Large intestine (tissue), 12 donors: ENCODE measurements at places on chromosomes 2 and 18.

GRCh38 chr2:105125920-105126319 is 88.1 kb downstream of the MRPS9 start:
- DNase-seq, result no peak

GRCh38 chr18:50281295-50281971 is at the start of gene MBD1:
MBD1 (minus strand) TSS chr18:50281523; CDS start chr18:50279992, 1,531 bp downstream.
- DNase-seq, result peak; percentile 98

DNA sequence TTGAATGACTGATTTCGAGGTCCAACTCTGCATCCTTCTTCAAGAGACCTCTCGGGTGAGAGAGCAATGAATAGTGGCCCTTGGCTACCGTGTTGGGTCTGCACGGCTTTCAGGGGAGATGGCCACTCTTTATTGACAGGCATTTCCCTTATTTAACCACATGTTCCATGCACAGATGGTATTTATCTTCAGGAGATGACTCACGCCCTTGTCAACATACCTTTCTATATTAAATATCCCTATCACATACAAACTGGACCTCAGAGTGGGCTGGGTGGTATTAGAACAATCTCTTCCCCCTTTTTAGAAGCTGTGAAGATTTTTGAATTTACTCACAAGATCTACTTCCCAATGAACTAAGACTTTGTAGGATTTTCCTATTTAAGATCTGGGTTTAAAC is 109.6 kb upstream of the CDC42EP3 start:
- DNase-seq, result no peak

GRCh38 chr2:231394211-231395141 is 1.0 kb upstream of the B3GNT7 start:
- DNase-seq, result no peak

DNA sequence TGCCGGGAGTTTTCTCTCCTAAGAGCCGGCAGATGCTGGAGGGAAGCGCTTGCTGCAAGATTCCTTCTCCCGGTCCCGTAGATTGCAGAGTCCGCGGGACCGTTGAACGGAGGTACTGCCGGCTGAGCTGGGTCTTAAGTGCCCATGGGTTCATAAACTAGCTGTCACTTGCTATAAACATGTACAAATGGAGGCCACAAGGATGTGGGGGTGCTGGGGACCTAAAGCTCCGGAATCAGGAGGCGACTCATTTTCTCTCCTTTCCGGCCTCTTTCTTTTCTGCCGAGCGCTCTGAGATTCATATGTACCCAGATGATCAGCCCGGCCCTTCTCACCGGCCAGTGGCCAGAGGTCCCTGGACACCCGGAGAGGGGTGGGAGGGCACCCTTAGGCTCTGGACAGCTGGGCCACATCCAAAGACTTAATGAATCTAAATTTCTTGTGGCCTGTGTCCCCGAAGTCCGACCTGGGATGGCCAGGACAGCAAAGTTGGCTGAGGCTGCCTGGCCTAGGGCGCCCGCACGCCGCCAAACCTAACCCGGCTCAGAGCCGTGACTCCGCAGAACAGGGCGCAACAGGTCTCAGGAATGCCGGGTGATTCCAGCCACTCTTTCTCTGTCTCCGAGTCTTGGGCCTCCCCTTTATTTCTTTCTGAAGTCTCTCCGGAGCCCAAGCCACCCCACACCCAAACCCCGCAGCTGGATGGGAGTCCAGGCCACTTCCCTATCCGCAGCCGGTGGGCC is 2.4 kb upstream of the PAX3 start:
- DNase-seq, result no peak

DNA sequence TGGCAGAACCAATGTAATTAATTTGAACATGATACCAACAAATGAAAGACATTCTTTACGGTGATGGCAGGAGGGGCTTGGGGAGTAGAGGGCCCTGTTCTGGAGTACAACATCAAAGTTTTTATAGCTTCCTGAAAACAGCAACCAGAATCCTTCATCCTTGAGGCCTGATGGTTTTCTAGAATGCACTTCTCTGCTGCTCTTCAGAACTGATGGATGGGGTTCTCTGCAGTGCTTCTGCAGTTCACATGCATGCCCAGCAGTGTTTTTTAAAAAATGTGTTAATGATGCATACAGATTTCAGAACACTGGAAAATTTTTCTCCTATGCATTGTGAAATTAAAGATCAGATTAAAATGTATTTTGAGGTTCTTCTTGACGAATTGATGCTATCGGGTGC is 2.5 kb downstream of the LTBP1 start:
- no peak for DNase-seq

GRCh38 chr18:10579079-10579867 is 53.4 kb downstream of the NAPG start:
- DNase-seq, result no peak

DNA sequence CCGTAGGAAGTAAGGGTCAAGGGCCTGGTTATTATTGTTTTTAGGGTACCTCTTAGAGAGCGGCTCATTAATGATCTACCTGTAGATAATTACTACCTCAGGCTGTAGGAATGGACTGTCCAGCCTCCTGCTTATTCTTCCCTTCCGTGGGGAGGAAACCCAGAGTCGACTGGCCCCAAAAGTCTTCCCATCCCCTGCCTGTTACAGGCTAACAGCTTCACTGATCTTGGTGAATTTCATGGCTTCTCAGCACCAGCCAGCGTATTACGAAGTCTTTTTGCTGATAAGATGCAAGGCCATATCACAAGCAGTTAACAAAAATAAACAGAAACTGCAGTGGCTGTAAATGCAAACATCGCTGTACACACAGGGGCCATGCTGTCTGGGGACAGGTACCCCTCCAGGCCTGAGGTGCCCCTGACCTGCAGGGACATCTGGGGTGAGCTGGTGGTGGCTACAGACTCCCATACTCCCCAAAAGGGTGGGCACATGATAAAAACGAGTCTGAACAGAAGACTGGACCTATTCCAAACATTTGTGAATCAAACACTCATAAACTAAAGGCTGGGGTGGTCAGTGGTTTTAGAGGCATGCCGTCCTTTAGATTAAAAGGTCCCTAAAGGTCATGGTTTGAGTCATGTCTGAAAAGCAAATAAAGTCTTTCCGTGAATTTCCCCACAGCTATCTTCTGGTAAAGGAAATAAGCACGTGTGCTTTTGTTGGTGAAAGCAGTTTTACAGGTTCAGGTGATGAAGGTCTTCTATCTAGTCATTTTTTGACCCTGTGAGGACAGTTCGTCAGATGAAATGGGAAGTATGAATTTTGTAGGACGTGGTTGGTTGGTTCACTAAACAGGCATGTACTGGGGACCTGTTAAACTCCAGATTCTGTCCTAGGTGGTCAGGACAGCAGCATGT is 36.7 kb downstream of the TTC39C start:
- DNase-seq, result peak; percentile 12

GRCh38 chr18:8635087-8635486 is 25.9 kb downstream of the RAB12 start:
- DNase-seq, result no peak

GRCh38 chr2:133732982-133733900 is 165.0 kb upstream of the NCKAP5 start:
- DNase-seq, result no peak

- no peak for DNase-seq
These were observed 138.7 kb downstream of the MGAT5 start for GRCh38 chr2:134392442-134393074.

- DNase-seq, result no peak
These were observed 64.0 kb upstream of the ZNF516 start for GRCh38 chr18:76558881-76559667.

DNA sequence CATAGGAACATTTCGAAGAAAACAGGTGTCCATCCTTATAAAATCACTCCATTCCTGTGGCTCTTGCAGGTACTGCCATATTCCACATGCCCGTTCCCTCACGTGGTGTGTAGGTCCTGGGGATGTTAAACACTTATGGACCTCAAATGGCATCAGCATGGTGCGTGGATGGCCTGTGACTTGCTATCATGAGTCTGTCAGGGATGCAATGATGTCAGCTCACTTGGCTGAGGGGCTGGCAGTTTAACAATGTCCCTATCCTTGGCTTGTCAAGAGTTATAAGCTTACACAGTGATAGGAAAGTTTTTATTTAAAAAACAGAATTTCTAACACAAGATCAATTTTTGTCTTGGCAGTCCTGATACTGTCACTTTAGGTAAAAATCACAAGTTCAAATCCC is 28.8 kb downstream of the MAIP1 start:
- DNase-seq, result no peak

GRCh38 chr2:176574484-176575236 is 305.4 kb downstream of the MTX2 start:
- DNase-seq, result no peak

GRCh38 chr2:120963997-120964705 is 228.5 kb downstream of the GLI2 start:
- DNase-seq, result no peak

- DNase-seq, result no peak
These were observed 3.2 kb upstream of the NEU2 start for GRCh38 chr2:233029321-233029720.

DNA sequence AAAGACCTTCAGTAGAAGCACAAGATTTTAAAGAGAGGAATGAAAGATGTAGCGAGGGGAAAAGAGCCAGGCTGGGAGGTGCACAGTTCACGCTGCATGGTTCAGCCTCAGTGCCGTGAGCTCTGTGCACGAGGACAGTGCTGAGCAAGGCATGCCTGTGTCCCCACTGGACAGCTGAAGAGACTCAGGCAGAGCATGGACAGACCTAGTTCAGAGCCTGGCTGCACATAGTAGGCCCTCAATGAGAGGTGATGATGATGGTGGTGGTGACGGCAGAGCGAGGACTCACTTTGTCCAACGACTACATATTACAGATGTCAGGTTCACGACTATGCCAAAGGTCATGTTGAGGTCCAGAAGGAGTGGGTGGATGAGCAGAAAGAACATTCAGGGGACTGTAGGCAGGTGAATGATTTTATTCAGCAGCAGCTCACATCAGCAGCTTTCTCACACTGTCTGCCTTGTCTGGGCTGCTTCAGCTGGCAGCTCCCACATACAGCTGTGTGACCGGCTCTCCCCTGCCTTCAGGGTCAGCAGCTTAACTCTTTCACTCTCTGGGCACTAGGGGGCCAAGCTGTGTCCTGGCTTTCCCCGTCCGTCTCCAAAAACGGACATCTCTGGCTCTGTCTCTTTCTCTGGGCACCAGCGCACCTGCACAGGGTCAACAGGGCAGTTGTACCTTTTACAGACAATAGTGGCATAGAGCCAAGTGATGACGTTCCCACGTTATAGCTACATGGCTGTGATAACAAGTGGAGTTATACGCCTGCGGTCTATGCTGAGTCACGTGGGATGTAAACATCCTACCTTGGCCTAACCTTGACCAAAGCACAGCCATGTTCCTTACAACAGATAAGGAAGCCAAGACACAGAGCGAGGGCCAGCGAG is 128.8 kb upstream of the MSH6 start:
- peak; percentile 75 for DNase-seq

DNA sequence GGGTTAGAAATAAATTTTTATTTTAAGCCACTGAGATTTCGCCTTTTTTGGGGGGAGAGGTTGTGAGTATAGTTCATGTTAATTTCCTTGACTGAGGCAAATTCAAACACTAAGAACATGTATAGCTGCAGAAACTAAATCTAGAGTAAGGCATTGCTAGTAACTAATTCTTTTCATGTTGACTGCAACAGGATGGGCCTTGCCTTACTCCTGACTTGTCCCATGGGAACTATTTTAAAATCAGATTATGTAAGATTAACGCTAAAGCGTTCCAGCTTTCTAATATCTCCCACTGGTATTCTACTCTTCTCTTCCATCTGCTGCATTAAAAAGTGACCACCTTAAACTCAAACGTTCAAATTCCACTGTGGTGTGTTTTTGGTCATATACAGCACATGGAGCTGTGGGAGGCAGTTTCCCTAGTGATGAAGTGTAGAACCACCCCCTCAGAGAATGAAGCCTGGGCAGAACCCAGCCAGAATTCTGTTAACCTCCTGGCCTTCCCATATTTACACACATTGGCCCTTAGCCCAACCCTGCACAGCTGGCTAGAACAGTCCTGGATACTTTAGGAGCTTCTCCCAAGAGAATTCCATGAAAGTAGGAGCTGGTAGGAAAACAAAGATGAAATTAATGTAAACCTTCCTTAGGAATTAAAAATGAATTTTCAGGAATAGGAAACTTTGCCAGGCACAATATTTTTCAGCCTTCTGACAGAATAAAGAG is 687.8 kb downstream of the SLC4A3 start:
- no peak for DNase-seq

DNA sequence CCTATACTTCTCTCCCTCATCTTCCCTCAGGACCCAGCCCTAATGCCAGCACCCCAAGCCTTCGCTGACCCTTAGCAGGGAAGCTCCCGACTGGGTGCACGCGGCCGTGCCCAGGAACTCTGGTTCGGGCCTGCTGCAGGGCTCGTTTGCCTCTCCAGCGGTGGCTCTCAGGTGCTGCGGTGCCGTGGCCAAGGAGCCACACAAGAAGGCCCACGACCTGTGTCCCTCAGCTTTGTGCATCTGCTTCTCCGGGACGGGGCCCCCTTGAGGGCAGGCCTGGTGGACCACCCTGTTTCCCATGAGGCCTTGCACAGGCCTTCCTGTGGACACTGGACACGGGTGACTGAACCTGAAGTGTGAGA is 17.7 kb downstream of the BOK start:
- no peak for DNase-seq

GRCh38 chr2:16661936-16662839 is 3.4 kb downstream of the CYRIA start:
- no peak for DNase-seq

- DNase-seq, result no peak
These were observed 138.0 kb upstream of the KLHL14 start for GRCh38 chr18:32910694-32911296.
